Type B pancreatic cell (in vitro differentiated cells): ENCODE measurements at places on chromosomes 1 and 21.

DNA sequence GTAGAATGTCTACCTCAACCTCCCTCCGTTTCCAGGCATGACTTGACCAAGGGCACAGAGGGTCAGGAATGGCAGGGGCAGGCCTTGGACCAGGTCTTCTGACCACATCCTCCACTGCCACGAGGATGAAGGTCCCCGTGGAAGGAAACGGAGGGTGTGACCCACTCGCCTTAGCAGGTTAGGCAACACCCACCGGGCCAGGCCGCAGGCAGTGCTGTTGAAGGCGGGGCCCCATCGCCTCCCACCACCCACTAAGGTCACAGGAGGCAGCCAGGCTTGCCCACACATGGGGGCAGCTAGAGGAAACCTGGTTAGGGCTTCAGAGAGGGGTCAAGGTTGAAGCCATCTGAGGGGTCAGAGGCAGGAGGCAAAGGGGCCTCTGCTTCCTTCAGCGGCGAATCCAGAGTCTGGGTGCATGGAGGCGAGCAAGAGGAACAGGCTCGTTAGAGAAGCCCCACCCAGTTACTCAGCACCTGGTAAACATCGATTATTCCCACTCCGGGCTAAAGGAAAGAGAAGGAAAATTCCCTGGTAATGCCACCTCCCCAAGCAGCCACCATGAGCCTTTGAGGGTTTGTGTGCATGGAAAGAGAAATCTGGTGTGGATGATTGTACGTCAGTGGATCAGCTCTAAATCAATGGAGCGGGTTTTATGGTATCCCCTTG is 37.0 kb downstream of the RIPK4 start:
- DNase-seq, result no peak

DNA sequence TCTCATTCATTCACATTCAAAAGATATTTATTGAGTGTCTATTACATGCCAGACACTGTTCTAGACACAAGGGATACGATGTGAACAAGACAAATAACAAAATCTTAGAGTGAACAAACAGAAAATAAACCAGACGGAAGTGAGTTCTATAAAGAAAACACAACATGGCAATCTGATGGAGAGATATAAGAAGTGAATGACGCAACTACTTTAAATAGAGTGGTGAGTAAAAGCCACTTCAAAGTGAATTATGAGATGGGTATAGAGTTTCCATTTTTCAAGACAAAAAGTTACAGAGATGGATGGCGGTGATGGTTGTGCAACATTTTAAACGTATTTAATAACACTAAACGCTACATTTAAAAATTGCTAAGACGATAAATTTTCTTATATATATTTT is 75.4 kb downstream of the CEP170 start:
- DNase-seq, result no peak

GRCh38 chr1:174686213-174686612 is 238.4 kb downstream of the GPR52 start:
- DNase-seq, result no peak

GRCh38 chr1:109290998-109291397 is 8.1 kb upstream of the PSRC1 start:
- no peak for DNase-seq

- no peak for DNase-seq
Observed at GRCh38 chr1:80462006-80462405, 1338.7 kb upstream of the ADGRL2 start.

- no peak for DNase-seq
Observed at GRCh38 chr1:231665101-231665500, 38.5 kb downstream of the DISC1 start.

DNA sequence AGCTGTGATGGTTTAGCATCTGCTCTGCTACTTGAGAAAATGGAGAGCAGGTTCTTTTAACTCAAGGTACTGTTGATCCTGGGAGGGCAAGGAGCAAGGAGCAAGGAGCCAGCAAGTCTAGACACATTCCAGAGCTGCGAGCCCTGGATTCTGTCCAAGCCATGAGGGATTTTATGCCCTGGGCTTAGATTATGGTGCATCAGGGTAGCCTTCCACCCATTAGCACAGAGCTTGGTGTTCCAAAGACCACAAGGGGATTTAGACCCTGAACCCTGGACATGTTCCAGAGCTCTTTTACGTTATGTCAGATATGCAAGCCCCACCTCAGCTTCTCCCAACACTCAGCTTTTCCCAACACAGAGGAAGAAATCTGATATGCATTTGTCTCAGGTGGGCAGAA is 2.0 kb upstream of the OR14I1 start:
- DNase-seq, result no peak

- no peak for DNase-seq
Observed at GRCh38 chr1:238589843-238590435, 699.2 kb upstream of the ZP4 start.

GRCh38 chr1:5340560-5341130 is 651.6 kb downstream of the NPHP4 start:
- DNase-seq, result no peak

GRCh38 chr1:213376862-213377372 is 325.9 kb downstream of the RPS6KC1 start:
- DNase-seq, result no peak

DNA sequence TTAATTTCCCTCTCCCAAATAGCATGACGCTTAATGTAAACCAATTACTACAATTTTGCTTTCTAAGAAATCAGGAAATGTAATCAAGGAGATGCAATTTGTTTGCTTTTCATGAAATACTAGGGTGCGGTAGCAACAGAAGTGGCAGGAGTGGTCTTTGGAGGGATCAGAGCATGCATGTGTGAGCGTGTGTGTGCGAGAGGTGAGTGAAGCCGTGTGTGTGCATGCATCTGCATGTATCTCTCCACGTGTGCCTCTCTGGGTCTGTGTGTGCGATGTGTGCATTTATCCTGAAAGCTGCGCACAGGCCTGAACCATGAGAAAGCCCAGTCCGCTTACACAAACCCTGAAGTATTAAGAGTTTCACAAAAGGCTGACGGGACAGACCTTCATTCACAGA is 249.8 kb upstream of the C1orf174 start:
- DNase-seq, result no peak

- no peak for DNase-seq
Observed at GRCh38 chr1:227924168-227924832, 23.4 kb downstream of the WNT9A start.

- no peak for DNase-seq
Observed at GRCh38 chr1:211944733-211945500, 90.4 kb downstream of the INTS7 start.

- no peak for DNase-seq
Observed at GRCh38 chr1:184493987-184494388, 107.2 kb downstream of the C1orf21 start.

DNA sequence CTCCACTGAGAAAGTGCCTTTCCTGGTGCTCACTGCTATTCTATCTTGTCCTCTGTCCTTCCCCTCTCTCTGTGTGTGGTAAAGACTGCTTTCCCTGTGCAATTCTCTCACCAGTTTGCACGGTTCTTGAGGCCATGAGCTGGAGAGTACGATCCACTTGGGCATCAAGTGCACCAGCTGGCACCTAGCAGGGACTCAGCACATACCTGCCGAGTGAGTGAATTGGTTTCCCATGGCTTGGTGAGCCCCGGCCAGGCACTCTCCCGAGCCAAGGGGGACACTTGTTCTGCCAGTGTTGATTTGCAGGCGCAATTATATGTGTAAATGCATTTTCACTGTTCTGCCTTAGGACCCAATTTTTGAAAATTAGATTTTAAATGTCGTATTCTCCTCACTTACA is 313.5 kb downstream of the DISC1 start:
- no peak for DNase-seq

GRCh38 chr1:154758346-154758745 is 111.7 kb downstream of the KCNN3 start:
- DNase-seq, result no peak

DNA sequence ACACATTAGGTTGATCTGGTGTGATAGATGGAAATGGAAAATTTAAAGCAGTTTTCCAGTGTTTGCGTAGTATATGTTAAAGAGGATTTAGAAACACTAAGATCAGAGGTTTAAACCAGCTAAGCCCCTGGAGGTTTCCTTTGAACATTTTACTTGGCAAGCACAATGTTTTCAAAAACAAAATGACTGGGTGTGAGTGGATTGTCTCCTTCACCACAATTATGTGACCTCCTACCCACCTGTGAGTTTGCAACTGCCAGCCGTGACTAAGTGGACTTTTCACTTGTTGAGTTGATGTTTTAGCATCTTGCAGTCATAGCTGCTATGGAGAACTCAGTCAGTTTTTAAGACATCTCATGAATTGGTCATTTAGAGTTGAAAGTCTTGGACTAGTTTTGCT is 4.7 kb downstream of the CCDC190 start:
- DNase-seq, result no peak

DNA sequence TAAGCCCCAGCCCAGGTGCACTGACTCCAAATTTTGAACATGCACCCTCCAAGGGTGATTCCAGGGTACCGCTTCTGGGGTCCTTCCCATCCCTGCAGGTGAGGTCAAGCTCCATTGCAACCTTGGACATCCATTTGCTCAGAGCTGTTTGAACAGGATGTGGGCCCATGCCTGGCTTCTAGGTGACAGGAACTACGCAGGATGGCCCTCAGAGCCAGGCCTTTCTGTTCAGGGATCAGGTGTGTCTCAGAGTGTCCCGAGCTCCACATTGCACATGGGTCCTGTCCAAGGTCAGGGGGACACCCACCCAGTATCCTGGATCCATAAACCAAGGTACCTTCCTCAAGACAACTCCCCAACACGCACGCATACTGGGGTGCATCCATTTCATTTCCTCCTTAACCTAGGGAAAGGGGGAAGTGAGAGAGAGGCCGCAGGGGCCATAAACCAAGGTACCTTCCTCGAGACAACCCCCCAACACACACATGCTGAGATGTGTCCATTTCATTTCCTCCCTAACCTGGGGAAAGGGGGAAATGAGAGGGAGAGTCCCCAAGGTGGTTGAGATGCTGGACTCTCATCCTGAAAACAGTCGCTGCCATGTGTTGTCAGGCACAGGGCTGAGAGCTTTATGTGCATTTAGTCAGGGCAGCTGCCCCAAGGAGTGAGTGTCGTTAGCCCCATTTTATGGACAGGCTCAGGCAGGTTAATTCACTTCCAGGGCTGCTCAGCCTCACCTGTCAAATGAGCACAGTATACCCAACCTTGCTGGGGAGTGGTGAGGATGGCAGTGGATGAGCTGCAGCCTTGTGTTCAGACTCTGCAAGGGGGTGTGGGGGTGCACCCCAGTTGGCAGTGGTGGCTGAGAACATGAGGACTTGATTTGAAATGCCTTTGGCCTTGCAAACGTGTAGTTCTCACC is 2.1 kb downstream of the SLC66A1 start:
- DNase-seq, result no peak

GRCh38 chr1:58529284-58529683 is 17.2 kb downstream of the OMA1 start:
- DNase-seq, result no peak

DNA sequence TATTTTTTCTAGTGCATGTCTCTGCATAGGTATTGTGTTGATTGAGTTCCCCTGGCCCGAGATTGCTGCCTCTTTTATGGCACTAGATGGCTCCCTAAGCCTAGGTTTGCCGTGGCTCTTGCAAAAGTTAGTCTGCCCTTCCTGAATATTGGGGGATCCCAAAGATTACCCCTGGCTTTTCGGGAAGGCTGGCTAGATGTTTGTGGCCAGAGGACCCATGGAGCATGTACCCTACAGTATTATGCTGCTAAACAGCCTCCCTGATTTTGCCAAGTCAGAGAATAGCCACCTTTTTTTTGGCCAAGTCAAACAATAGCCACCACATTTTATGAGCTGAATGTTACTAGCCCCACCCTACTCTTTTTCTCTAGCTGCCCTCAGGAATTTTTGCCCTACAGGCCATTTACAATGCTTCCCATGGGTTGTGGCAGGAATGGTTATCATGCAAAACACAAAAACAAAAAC is 343.2 kb downstream of the OLFM3 start:
- DNase-seq, result no peak
